ENCODE measurements at places on chromosomes 7 and 10. TPM values are rescaled to one million over a fixed set of nuclear protein-coding genes. Genes with fewer than 3 reads are reported as not detected.

Gene SLC12A9
- total RNA-seq: 15.1 TPM

Gene CASTOR2
- total RNA-seq: 9.9 TPM

Gene HSPA12A
- 13.2 TPM for total RNA-seq

Gene ZNF853
- not detected for total RNA-seq

Gene TAS2R38
- not detected for total RNA-seq

Gene ADAM12
- total RNA-seq: 142 TPM

Gene ARID5B
- 39.7 TPM for total RNA-seq

Gene LIPA
- 89.7 TPM for total RNA-seq

Gene RASA4B
- total RNA-seq: 0.20 TPM

Gene AKR1C8
- total RNA-seq: not detected

Gene TLX1
- total RNA-seq: not detected

Gene ASB10
- not detected for total RNA-seq

Gene CUBN
- 2.9 TPM for total RNA-seq

Gene POMZP3
- 7.0 TPM for total RNA-seq

Gene ATP6V1F
- total RNA-seq: 66.7 TPM

Gene CRHR2
- not detected for total RNA-seq

Gene PNLIPRP1
- not detected for total RNA-seq

Gene PRRT4
- not detected for total RNA-seq

Gene TMEM236
- under 0.01 TPM for total RNA-seq

Gene HOXA1
- 1.4 TPM for total RNA-seq

Gene PNLIPRP3
- 0.37 TPM for total RNA-seq

Gene CYP26A1
- not detected for total RNA-seq

Gene CYP3A4
- not detected for total RNA-seq

Gene NDUFA5
- 24.6 TPM for total RNA-seq

Gene ACSM6
- total RNA-seq: not detected

Gene HYAL4
- total RNA-seq: not detected

Gene AKR1C1
- total RNA-seq: 216 TPM

Gene FAM25G
- total RNA-seq: not detected

Gene PROSER2
- total RNA-seq: 3.3 TPM

Gene NPC1L1
- total RNA-seq: not detected

Gene SLC13A1
- total RNA-seq: not detected

Gene PTN
- 0.20 TPM for total RNA-seq

Gene TMEM213
- total RNA-seq: not detected

Gene TBC1D12
- total RNA-seq: 10.7 TPM

Gene OR2A7
- total RNA-seq: 0.20 TPM

Gene ARMH3
- 5.9 TPM for total RNA-seq

Gene FKBP9
- 159 TPM for total RNA-seq

Gene CPN1
- not detected for total RNA-seq

Gene TBXAS1
- 4.0 TPM for total RNA-seq

Gene RGS10
- 64.3 TPM for total RNA-seq

Gene SPDYE6
- total RNA-seq: not detected

Gene KIF11
- 21.7 TPM for total RNA-seq

Gene MRLN
- not detected for total RNA-seq

Gene CFTR
- not detected for total RNA-seq

Gene AZGP1
- total RNA-seq: not detected

Gene KLF14
- 0.37 TPM for total RNA-seq

Gene MUC12
- not detected for total RNA-seq

All from subcutaneous preadipocyte (primary cell).